ENCODE measurements at places on chromosomes 13 and 19.

DNA sequence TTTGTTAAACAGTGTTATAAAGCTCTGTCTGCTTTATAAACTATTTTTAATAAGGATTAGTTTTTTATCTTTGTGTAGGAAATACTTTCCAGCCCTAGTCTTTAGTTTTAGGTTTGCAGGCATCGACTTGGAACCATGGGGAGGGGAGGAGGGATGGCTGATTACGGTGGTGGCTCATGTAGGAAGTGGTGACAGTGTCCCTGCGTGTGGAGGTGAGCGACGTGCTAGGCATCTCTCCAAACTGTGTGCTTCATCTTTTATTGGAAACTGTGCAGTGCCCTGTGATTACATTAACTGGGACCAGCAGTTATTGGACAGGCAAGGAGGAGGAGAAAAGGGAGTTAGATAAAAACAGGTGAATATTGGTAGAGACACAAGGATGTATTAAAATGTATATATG lies 203.8 kb downstream of the ATP8A2 start:
- no peak overlapping the region for H3K4me3 ChIP-seq
- no peaks in the 10 kb centered on the region for H3K36me3 ChIP-seq
- no peak for DNase-seq

DNA sequence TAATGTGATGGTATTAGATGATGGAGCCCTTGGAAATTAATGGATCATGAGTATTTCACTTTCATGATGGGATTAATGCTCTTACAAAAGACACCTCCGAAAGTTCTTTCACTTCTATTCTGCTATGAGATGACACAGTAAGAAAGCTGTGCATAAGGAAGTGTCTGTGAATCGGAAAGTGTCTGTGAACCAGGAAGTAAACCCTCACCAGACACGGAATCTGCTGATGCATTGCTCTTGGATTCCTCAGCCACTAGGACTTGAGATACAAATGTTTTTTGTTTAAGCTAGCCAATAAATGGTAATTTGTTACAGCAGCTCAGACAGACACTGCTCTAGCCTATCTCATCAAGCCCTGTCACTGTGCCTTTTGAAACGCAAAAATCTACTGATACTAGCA lies 440.4 kb upstream of the PRR20A start:
- no peak overlapping the region for H3K4me3 ChIP-seq
- no peak for DNase-seq
- no peaks in the 10 kb centered on the region for H3K27me3 ChIP-seq
- H3K27ac ChIP-seq = no peak overlapping the region
- H3K4me1 ChIP-seq = no peaks in the 10 kb centered on the region

DNA sequence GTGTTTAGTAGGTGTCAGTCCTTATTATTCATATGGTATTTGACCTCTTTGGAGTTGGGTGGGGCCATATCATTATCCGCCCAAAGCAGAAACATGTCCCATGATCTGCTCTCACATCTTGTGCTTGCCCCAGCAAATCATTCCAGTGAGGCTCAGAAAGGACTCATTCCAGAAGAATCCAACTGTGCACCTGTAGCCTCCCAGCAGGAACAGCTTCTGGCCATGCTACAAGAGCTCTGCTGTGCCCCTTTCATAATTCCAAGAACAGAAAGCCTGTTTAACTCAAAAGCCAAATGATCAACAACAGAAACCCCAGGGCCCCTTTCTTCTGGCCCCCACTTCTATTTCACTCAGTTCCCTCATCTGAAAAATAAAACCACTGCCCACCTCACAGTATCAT lies 673.1 kb downstream of the DIAPH3 start:
- no peak for DNase-seq
- no peak overlapping the region for H3K4me3 ChIP-seq
- no peaks in the 10 kb centered on the region for H3K36me3 ChIP-seq
- no peaks in the 10 kb centered on the region for H3K27me3 ChIP-seq

DNA sequence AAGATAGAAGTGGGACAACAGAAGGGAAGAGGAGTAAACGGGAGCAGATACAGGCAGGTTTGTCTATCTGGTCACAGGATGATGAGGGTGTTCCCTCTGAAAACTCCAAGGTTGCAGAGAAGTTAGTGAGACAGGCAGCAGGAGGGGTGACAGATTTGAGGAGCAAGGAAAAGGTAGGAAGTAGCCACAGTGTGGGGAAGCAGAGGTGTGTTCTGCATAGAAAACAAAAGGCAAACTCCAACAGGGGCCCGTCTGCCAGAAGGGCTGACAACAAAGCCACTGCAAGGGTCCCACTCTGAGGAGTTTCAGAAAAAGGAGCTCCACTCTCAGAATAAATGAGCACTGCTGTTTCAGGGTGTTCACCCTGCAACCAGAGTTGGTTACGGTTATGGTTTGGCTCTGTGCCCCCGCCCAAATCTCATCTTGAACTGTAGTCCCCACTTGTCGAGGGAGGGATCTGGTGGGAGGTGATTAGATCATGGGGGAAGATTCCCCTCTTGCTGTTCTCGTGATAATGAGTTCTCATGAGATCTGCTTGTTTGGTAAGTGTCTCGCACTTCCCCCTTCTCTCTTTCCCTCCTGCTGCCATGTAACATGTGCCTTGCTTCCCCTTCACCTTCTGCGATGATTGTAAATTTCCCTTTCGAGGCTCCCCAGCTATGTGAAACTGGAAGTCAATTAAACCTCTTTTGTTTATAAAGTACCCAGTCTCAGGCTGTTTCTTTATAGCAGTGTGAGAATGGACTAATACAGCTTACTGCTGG lies 32.1 kb downstream of the SMAD9 start:
- H3K4me3 ChIP-seq = no peak overlapping the region
- no peaks in the 10 kb centered on the region for H3K36me3 ChIP-seq
- no peak overlapping the region for H3K27ac ChIP-seq
- no peaks in the 10 kb centered on the region for H3K4me1 ChIP-seq

DNA sequence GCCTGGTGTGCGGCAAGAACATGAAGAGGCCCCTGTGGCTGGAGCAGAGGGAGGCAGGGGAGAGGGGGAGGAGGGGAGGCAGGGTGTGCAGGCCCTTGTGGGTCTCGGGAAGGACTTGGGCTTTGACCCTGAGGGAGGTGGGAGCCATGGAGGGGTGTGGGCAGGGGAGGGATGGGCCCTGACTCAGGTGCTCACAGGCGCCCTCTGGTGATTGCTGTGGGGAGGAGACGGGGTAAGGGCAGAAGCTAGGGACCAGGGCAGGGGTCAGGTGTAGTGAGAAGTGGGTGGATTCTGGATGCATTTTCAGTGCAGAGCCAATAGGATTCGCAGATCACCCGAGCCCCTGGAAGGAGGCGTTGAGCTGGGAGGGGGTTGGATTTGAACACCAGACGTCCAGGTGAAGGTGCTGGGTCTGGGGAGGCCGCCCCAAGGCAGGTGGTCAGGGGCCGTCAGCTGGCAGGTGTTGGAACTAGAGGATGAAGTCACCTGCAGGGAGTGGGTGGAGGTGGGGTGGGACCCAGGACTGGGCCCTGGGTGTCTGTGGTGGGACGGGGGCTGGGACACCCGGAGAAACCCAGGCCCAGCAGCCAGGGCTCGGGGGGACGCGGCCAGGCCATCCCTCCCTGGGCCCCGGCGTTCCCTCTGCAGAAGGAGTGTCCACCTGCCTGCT lies 185.4 kb downstream of the KDM4B start:
- no peak overlapping the region for H3K4me3 ChIP-seq
- H3K4me1 ChIP-seq = no peaks in the 10 kb centered on the region
- H3K36me3 ChIP-seq = no peaks in the 10 kb centered on the region
- DNase-seq = no peak

DNA sequence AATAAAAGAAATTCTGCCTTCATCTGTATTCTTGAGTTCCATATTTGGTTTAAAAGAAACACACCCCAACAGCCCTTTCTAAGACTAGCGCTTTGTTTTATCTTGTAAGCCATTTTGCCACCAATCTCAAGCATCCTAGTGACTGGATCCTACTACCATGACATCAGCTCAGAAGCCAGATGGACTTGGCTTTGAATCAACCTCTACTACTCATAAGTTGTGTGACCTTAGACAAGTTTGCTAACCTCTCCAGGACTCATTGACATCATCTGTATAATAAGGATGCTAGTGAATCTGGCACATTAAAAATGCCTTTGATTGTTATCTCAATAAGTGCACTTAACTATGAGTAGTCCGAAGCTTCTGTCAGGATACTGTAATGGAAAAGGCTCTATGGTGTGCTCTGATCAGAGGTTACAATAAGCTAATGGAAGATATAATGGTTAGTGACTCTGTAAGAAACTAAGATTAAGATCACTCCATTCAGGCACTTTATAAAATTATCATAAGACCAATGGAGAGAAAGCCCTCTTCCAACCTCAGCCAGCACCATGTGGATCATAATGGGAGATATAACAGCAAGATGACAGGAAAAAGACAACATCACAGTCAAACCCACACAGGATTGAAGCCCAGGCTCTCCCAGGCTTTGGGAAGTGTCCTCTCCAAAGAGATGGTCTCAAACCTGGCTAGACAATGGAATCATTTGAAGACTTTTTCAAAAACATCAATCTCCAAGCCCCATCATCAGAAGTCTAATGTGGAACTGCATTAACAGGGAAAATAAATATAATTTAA lies 180.6 kb upstream of the MIR17HG start:
- no peak overlapping the region for H3K4me3 ChIP-seq
- H3K27ac ChIP-seq = no peak overlapping the region
- no peak for DNase-seq
- no peaks in the 10 kb centered on the region for H3K27me3 ChIP-seq

Measured in kidney (tissue), 22 donors.